Astrocyte (in vitro differentiated cells and primary cell): ENCODE measurements at places on chromosomes 11 and 22. TPM values are rescaled to one million over a fixed set of nuclear protein-coding genes. Genes with fewer than 3 reads are reported as not detected.
A peak's percentile ranks its signal among the peaks of the same experiment; 100 is the strongest.

UBQLN3 gene
- total RNA-seq: not detected in 2 replicates

GRCh38 chr11:2374456-2375201 lies 2.5 kb upstream of the CD81 start:
- no peak overlapping the region for H3K27ac ChIP-seq
- no peaks in the 10 kb centered on the region for H3K27me3 ChIP-seq
- DNase-seq: no peak
- peaks cover 9% of the 10 kb centered on the region for H3K4me1 ChIP-seq
- H3K36me3 ChIP-seq: no peaks in the 10 kb centered on the region

DNA sequence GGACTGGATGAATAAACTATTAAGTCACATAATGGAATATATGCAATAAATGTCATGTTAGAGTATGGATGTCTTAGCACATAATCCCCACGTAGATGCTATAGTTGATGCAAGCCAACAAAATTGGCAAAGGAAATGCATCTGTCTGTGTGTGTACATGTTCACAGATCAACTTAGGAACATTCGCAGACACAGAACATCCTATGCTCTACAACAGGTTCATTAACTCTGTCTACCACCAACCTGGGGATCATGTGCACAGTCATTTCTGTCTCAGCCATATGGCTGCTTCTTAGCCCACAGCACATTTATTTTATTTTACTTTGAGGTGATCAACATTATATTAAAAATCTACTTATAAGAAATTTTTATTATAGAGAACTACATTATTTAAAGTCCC lies 4.9 kb downstream of the MSANTD4 start:
- no peak overlapping the region for H3K27ac ChIP-seq
- no peaks in the 10 kb centered on the region for H3K36me3 ChIP-seq
- no peak overlapping the region for H3K4me3 ChIP-seq
- DNase-seq: no peak
- H3K4me1 ChIP-seq: peaks cover 20% of the 10 kb centered on the region
- H3K27me3 ChIP-seq: no peaks in the 10 kb centered on the region

DNA sequence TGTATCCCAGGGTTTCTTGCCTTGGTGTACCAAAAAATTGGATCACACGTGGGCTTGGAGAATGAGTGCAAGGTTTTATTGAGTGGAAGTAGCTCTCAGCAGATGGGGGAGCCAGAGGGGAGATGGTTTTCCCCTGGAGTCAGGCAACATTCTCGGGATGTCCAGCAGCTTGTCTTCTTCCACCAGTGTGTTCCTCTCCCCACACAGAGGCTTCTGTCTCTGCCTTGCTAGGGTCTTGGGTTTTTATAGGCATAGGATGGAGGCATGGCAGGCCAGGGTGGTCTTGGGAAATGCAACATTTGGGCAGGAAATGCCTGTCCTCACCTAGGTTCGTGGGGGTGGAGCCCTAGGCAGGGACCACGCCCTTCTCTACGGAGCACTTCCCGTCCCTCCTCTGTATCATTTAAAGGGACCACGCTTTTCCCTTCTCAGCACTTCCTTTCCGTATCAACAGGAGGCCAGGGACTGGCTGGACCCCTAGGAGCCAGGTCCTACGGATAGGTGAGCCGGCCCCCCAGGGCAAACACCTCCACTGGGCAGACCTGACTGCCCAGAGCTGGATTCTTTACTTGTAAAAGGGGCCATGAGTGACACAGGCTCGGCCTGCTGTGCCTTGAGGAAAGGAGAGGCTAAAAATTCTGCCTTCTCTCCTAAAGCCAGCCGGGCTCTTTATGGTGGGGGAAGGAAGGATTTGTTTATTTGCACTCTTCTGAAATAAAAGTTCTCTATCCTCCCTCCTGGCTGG lies 55.3 kb upstream of the CCDC188 start:
- H3K4me1 ChIP-seq: peaks cover 28% of the 10 kb centered on the region
- DNase-seq: peak; percentile 22
- H3K27me3 ChIP-seq: no peaks in the 10 kb centered on the region
- peak overlapping the region; percentile 52 for H3K4me3 ChIP-seq
- peak overlapping the region; percentile 40 for H3K27ac ChIP-seq
- H3K36me3 ChIP-seq: no peaks in the 10 kb centered on the region
